ENCODE measurements at places on chromosomes 7 and 10.

GRCh38 chr10:131726076-131726880 lies 174.5 kb upstream of the PPP2R2D start:
- DNase-seq, result no peak

DNA sequence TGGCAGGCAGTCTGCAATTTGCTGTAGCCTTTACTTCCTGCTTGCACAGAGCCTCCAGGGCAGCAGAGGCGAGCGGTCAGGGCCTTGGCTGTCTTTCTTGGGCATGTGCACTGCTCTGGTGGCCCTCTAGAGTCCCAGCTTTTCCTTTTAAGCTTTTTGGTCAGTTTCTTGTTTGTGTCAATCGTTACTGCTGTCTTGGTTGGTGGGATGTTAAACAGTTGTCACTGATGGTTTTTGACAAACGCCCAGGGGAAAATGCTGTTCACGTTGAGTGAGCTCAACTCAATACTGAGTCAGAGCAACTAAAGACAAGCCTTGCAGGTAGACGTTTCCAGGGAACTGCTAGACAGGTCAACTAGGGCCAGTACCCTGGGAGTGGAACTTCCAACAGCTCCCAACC lies 14.0 kb downstream of the PRKRIP1 start:
- DNase-seq, result no peak

GRCh38 chr7:93092757-93093370 lies 24.9 kb downstream of the SAMD9 start:
- DNase-seq, result no peak

- no peak for DNase-seq
Observed at GRCh38 chr7:25752967-25753791, 398.8 kb upstream of the NFE2L3 start.

DNA sequence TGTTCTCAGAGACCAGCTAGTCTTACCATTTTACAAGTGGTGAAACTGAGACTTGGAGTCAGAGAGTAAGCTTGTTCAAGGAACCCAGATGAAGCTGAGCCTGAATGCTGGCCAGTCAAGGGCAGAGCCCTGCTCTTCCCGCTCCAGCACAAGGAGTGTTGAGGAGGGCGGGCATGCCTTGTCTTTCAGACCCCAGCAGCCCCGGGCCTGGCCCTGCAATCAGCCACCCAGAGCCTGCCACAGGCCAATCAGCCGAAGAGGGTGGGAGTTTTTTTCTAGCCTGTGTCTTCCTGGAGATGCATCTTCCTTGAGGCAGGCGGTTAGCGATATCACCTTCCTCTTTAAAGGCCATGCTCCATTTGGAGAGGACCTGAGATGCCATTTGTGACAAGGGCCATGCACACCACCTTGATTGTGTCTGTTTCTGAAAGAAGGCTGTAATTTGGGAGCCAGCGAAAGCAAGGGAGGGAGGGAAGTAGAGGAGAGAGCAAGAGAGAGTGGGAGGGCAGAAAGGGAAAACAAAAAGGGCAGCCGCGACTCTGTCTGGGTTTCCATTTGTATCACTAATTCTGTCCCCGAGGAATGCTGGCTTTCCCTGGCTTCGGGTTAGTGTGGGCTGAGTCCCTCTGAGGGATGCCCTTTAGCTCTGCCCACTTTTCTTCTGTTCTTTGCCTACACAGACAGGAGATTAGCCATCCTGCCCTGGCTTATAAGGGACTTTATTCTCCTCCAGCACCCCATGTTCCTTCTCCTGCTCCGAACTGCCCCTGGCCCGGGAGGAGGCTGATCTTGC lies 8.0 kb downstream of the CDH23 start:
- no peak for DNase-seq

DNA sequence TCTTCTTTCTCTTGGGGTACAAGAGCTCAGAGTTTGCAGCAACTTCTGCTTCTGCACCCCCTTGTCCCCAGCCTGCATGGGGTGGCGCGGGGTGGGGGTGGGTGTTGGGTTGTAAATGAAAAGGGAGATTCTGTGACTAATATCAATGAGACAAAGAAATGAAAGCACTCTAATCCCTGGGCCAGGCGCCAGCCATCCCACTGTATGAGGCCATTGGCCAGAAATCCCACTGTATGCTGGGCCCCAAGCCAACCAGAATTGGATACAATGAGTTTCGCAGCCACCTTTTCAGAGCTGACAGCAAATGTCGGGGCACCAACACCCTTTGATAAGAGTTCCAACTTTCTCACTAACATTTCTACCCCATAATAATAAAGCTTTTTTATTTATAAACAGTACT lies 10.9 kb upstream of the PTN start:
- DNase-seq, result no peak

DNA sequence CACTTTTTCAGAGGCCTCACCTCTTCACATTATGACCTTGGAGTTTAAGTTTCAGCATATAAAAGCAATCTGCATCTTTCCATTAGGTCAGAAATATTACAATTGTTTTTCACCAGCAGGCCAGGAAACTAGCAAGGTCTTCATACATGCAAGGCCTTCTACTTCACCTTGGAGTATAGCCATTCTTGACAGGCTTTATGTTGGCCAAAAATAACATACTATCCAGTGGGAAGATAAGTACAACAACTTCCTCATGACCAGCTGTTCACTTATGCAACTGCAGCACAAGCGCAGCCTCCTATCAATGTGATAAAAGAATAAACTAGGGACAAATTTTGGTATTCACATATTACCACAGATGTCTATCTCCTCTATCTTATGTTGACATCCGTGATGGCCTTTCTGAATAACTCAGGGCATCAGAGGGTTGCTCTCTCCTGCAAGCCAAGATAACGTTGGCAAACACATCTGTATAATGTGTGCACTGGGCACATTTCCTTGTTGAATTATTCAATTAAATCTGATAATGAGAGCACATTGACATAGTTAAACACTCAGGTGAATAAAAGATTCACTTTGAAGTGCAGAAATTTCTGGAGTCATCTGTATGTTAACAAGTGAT lies 239.8 kb downstream of the FZD1 start:
- no peak for DNase-seq

- DNase-seq, result no peak
Observed at GRCh38 chr10:100826031-100826651, 80.8 kb downstream of the PAX2 start.

GRCh38 chr7:22698767-22699166 lies 28.2 kb upstream of the IL6 start:
- DNase-seq, result peak; percentile 9

DNA sequence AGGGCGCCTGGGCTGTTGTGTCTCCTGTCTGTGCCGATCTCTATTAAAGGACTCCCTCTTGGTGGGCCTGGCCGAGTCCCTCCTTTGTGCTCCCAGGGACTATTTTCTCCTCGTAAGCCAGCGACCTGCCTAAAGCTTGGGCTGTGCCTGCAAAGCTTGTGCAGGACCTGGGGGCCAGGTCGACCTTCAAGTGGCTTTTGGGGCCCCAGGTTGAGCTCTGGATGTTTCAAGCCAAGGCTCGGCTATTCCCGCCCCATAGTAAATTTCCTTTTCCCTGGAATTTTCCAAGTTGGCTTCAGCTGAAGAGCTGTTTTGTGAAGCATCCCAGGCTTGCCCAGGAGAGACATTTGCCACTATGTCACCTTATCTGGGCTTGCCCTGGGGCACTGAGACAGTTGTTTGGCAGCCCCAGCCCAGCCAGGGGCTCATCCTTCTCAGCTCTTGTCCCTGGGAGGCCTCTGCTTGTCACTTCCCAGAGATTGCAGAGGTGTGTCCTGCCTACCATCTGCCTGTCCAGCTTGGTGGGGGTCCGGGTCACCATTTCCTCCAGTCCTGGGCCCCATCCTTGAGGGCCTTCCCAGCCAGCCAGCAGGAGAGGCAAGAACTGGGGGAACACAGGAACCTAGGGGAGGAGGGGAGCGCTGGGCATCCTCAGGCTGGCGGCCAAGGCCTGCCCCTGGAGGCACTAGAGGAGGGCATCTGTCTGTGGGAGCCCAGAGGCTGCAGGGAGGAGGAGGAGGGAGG lies 20.2 kb downstream of the ZMIZ2 start:
- no peak for DNase-seq

DNA sequence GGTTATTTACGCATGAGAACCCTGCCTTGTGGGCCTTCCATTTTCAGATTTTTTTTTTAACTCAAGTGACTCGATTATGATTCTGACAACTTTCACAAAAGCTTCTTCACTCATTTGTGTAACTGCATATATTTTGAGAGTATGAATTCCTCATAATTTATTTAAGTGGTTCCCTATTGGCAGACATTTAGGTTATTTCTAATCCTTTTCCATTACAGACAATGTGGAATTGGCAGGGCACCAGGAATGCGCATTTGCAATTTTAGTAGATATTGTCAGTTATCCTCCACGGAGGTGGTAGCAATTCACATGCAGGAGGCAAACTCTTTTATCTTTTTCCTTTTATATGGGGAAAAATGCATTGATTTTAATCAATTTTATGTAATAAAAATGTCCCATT lies 2.5 kb downstream of the TMEM176B start:
- no peak for DNase-seq

DNA sequence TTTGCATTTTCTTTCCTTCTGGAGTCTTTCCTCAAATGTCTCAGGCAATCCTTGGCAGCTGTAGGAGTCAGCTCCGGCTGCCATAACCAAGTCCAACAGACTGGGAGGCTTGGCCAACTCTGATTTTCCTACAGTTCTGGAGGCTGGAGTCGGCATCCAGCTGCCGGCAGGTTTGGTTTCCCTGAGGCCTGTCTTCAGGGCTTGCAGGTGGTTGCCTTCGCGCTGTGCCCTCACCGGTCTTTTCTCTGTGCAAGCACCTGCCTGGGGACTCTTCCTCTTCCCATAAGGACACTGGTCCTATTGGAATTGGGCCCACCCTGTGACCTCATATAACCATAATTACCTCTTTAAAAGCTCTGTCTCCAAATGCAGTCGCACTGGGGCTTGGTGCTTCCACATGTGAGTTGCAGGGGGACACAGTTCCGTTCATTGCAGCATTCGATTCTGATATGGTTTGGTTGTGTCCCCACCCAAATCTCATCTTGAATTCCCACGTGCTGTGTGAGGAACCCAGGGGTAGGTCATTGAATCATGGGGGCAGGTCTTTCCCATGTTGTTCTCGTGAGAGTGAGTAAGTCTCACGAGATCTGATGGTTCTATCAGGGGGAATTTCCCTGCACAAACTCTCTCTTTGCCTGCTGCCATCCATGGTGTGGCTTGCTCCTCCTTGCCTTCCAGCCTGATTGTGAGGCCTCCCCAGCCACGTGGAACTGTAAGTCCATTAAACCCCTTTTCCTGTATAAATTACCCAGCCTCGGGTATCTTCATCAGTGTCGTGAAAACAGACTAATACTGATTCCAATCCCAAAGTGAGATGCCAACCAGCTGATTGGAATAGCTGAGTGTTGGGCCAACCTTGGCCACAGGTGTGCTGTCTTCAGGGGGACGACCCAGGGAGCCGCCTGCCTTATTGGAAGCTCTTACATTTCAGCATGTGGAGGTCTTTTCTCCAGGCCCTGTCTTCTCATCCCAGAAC lies 7.9 kb downstream of the GALNTL5 start:
- DNase-seq, result no peak

- DNase-seq, result no peak
Observed at GRCh38 chr7:17528636-17529035, 230.2 kb downstream of the AHR start.
